ENCODE measurements at places on chromosomes 11 and 22.

- no peak for DNase-seq
These were observed 172.9 kb upstream of the DDI1 start for GRCh38 chr11:103863497-103863896.

DNA sequence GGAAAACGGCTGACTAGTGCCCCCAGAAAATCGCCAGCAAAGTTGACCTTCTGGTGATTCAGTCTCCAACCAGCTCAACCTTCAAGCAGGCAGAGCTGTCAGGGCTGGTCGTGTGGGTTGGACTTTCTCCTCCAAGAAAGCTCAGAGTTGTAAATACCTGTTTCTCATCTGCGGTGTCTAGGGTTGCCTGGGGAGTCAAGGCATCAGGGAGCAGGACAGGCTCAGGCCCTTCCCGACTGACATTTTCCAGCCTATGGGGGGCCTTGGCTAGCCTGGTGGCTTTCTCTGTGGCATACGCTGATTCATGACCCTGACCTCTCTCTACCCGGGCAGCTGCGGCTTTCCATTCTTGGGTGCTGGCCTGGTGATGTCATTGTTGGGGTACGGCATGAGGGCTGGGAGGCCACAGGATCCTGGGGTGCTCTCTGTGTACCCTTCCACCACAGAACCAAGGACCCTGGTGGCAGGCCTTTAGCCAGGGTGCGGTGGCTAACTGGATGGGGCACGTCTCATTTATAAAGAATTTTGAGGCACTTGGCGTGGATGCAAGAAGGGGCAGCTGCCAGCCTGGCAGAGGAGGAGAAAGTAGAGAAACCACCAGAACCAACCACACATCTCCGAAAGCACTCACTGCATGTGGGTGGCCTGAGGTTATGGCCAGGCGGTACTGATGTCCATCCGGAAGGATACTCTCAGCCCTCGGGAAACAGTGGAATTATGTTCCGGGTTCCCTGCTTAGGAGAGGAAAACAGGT is 64.9 kb downstream of the BCR start:
- no peak for DNase-seq

- no peak for DNase-seq
These were observed 924 bp downstream of the YPEL1 start for GRCh38 chr22:21734540-21735199.

- no peak for DNase-seq
These were observed 12.2 kb upstream of the TMEM184B start for GRCh38 chr22:38285018-38285417.

- no peak for DNase-seq
These were observed 850.1 kb downstream of the NTM start for GRCh38 chr11:132220474-132220873.

GRCh38 chr11:128300785-128301184 is 286.6 kb downstream of the ETS1 start:
- no peak for DNase-seq

DNA sequence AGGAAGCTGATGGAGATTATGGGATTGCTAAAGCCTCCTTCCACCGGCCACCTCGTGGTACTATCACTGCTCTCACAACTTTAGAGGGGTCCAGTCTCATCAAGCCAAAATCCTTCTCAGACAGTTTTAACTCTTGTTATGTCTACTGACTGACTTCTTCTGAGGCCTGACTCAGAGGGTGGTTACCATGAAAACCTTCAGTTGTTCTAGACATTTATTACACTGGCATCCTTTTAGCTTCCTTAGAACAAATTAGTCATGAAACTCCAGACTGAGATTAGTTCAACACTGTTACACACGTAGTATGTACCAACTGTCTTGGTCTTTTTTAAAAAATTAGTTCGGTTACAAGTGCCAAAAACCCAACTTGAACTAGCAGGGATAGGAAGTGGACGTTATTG is 7.5 kb downstream of the DIXDC1 start:
- DNase-seq = no peak

DNA sequence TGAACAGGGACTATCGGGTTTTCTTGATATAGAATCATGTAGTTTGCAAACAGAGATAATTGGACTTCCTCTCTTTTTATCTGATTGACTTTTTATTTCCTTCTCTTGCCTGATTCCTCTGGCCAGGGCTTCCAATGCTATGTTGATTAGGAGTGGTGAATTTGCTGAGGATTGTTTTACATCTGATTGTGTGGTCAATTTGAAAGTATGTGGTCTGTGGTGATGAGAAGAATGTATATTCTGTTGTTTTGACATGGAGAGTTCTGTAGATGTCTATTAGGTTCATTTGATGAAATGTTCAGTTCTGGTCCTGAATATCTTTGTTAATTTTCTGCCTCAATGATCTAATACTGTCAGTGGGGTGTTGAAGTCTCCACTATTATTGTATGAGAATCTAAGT is 713.2 kb upstream of the CCDC179 start:
- DNase-seq = no peak

DNA sequence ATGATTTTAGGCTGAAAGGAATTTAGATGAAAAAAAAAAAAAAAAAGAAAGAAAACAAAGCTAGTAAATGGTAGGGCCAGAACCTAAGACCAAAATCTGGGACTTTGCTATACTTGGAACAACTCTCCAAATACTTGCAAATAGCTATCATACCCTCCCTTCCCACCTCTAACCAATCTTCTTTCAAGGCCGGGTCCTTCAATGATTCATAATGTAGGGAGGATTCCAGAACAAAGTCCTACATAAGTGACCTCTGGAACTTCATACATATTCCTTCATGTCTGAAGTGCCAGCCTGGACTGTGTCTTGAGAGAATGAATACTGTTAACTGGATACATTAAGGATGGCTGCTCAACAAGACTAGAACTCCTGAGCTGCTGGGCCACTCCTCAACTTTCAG is 9.9 kb downstream of the STK33 start:
- DNase-seq = no peak

GRCh38 chr22:38479096-38479837 is 11.4 kb downstream of the KDELR3 start:
- no peak for DNase-seq

DNA sequence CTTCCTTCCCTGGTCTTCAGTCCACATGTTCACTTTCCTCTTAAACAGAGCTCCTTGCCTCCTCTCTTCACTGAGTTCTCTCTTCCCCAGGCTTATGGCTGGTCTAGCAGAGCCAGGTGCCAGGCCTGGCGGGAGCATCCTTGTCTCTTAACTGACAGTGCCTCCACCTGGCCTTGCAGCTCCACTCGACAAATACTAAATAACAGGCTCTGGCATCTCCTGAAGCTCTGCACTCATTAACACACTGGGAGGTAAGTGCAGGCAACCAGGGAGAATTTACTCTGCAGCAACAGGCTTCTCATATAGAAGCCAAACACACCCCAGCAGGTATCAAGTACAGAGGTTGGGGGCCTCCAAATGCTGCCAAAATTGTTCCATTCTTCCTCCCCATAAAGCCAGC is 438.1 kb downstream of the SOX6 start:
- no peak for DNase-seq

DNA sequence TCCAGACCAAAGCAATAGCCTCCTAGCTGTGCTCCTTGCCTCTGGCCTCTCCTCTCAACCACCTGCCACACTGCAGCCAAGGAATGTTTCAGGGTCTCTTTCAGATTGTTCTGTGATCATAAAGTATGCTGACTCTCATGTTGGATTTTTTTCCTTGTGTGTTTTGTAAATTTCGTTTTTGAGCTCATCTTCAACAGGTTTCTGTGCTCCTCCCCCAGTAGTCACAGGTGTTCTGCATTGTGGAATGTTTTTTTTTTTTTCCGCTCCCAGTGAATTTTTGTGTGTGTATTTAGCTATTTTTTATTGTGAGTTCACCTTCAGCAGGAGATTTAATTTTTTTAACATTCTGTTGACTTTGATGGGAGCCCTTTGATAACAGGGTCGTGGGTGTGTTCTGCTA is 153.7 kb downstream of the MYO18B start:
- no peak for DNase-seq

DNA sequence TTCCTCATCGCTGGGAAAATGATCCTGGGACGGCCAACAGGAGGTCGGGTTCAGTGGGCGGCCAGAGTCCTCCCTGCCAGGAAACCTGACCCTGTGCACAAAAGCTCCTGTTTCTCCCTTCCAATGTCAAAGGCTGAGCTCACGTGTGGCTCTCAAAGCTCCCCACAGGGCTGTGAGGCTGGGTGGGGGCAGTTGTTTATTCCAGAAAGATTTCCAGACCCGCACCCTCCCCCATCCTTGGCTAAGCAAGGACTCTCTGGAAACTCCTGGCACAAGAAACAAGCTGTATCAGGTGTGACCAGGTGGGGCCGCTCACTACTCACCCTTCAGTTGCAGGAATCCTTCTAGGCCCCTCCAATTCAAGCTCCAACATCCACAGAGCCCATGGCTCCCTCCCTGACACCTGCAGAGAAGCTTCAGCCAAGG is 131.9 kb downstream of the SHANK2 start:
- DNase-seq = no peak

DNA sequence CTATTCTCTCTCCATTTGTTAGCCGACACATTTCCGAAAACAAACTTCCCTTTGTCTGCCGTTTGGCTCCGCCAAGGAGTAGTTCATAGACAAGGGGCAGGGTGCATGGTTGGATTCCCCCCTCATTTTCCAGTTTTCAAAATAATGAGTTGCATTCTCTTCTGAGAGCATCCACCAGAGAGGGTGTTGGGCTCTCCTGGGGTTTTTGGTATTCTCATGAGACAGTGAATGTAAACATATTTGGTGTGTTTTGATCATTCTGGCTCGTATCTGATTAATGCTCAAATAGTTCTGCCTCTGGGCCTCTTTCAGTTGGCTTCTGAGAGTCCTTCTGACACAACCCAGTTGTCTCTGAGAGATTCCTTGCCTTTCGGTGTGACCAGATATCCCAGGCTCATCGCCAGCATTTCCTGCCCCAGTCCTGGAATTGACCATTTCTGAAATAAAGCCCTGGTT is 21.7 kb downstream of the GRAMD4 start:
- no peak for DNase-seq

- no peak for DNase-seq
These were observed 100.8 kb downstream of the SHANK2 start for GRCh38 chr11:71151561-71151960.

GRCh38 chr11:12581923-12582322 is 92.3 kb upstream of the TEAD1 start:
- DNase-seq = peak; percentile 25

GRCh38 chr11:88523386-88524071 is 186.0 kb upstream of the CTSC start:
- DNase-seq = no peak

GRCh38 chr11:64339754-64340408 is at the start of gene CCDC88B:
Gene CCDC88B (plus strand): TSS chr11:64340204. CDS start chr11:64340267, 63 bp downstream.
- DNase-seq = no peak

- no peak for DNase-seq
These were observed 123.8 kb downstream of the PLEKHA7 start for GRCh38 chr11:16890442-16890841.

- DNase-seq = no peak
These were observed 22.1 kb upstream of the RRAS2 start for GRCh38 chr11:14380947-14381561.

- peak; percentile 32 for DNase-seq
These were observed 14.9 kb upstream of the MS4A4A start for GRCh38 chr11:60265373-60266214.

- no peak for DNase-seq
These were observed 2161.4 kb upstream of the RAG2 start for GRCh38 chr11:38759394-38759793.

- peak; percentile 34 for DNase-seq
These were observed 363.9 kb downstream of the TBC1D22A start for GRCh38 chr22:47126344-47126811.

- DNase-seq = no peak
These were observed 381.6 kb upstream of the CADM1 start for GRCh38 chr11:115885535-115886421.

DNA sequence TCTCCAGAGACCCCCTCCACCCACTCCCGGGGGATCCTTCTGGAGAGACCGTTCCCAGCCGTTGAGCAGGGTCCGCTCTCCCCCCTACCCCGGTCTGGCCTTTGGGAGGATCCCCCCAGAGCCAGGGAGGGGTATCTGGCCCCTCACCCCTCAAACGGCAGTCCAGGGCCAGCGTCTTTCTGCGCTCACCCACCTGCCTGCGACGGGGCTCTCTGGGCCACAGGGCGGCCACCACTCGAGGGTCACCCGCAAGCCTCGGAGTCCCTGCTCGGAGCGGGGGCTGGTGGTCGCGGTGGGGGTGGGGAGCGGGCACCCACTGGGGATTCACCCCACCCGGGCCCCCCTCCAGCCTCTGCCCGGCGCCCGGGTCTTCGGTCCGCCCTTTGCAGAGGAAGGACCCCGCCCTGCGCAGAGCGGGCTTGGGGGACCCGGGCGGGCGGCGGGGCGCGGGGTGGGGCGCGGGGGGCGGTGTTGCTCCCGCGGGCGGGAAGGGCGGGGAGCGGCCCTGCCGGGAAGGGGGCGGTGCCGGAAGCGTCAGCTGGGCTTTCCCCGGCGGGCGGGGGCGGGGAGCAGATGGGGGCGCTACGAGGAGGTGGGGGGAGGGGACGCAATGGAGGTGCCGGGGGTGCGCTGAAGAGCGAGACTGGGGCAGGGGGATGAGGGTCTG is 16.6 kb downstream of the CRELD2 start:
- no peak for DNase-seq

DNA sequence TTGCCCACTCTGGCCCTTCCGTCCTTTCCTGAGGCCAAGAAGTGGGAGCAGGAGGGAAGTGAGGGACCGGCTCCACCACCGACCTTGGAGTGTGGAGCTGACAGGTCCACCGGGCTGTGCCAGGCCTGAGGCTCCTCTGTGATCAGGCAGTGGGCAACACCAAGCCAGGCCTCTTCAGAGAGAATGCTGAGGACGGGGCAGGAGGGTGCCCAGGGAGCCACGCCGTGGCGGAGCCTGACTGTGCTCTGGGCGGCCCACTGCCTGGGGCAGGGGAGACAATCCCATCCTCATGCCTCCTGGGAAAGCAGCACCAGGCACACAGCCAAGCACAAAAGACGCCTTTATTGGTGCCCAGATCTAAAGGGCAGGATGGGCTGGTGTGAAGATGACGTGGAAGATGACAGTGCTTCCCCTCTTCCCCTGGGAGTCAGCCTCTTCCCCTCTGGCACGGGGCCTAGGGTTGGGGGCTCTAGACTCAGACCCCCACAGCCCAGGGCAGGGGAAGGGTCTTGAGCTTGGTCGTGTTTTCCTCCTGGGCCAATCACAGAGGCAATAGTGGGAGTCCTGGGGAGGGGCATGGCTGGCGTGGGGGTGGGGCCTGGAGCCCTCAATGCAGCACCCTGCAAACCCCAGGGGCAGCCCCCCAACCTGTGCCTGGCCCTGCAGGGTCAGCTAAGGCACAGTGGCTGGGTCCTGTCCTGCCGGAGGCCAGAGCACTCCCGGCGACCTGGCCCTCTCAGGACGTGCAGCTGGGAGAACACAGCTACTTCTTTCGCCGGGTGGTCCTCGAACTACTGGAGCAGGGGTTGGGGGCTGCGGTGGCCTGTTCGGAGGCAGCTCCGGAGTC is 4.7 kb downstream of the LMF2 start:
- DNase-seq = no peak

DNA sequence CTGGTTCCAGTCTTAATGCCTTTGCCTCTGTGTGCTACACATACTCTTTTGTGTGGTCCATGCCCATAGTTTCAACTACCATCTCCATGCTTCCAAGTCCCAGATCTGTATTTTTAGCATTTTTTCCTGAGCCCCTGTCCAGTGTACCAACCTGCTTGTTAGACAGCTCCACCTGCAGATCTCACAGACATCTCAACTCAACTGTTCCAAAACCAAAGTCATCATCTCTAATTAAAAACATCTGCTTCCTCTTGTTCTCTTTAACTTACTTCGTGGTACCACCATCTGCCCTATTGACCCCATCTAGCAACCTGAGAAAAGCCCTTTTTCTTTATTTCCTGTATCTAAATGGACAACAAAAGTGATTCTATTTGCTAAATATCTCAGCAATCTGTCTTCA is 8.6 kb upstream of the KMT2A start:
- peak; percentile 36 for DNase-seq
